ENCODE measurements at places on chromosomes 6 and 20.

DNA sequence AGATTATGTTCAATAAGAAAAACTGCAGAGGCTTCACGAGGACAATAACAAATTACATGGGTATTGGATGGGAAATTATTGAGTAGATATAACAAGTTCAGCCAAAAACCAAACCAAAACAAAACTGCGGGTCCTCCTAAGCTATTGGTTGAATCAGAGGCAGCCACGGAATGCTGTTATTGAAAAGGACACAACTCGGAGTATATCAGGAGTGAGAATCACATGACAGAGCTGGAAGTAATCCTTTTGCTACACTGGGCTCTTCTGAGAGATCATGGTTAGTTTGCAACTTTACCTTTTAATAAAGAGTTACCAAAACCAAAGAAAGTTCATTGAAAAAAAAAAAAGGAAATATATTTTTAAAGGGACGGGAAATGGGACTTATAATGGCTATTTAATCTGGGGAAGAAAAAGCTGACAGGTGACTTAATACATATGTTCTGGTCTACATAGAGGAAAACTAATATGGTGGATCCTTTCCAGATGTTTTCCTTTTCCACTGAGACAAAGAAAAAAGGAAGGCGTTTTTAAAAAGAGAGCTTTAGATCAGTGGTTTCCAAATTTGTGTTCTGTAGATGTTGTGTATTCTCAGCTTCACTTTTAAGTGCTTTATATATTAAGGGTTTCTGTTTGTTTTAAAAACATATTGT lies 6.9 kb upstream of the CITED2 start:
- no peak for DNase-seq

- DNase-seq = no peak
These were observed 229.1 kb downstream of the CBLN4 start for GRCh38 chr20:55776176-55776575.

- no peak for DNase-seq
These were observed 11.5 kb downstream of the DHX35 start for GRCh38 chr20:38973645-38974044.

- DNase-seq = peak; percentile 60
These were observed 16.1 kb upstream of the SLC17A3 start for GRCh38 chr6:25889877-25890853.

DNA sequence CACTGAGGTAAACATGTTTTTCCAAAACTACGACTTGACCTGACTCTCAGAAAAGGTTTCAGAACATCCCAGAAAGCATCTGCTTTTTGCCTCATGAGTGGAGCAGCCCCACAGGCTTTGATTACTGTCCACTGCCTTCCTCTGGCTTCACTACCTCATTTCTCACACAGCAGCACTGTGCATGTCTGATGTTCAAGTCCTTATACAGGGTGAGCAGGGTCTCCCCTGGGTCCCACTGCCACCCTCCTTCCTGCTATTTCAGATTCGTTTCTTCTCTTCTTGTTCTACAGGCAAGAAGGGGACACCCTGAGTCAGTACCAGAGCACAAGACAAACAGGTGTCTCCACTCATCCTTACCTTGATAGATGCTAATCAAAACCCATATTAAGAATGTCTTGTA lies 64.7 kb upstream of the NFATC2 start:
- DNase-seq = no peak

DNA sequence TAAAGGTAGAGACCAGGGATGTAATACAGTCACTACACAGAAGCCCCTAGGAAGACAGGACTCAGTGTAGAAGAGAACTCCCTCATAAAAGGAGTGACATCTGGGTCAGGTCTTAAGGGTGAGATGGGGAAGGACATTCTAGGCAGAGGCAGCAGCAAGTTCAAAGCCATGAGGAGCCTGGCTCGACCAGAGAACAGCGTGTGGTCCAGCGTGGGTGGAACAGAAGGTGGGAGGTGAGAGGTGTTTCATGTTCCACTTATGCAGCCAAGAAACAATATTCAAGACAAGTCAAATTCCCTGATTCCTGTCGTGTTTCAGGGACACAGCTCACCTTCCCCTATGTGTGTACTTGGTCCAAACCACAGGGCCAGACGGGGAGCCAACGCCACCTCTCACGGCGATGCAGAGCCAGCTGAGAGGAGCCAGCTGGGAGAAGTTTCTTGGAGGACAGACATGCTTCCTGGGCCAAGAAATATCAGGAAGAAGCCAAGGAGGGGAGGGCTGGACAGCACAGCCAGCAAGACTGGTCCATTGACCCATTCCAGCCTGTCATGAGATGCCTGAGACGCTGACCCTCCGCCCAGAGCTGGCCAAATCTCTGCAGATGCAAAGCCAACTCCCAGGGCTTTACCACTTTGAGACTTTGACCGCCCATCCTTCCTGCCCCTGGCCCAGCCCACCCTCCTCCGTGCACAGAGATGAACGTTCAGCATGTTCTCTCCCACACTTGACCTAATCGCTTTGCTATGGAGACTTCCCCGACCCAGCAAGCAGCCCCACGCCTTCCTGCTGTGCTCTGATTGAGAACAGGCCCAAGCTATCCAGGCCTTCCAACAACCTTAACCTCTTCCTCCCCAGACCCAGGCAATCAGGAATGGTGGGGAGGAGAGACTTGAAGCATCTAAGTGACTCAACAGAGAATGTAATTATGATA lies 113.8 kb downstream of the PRND start:
- no peak for DNase-seq

GRCh38 chr20:53592992-53593465 lies 610 bp downstream of the ZNF217 start:
- DNase-seq = no peak

DNA sequence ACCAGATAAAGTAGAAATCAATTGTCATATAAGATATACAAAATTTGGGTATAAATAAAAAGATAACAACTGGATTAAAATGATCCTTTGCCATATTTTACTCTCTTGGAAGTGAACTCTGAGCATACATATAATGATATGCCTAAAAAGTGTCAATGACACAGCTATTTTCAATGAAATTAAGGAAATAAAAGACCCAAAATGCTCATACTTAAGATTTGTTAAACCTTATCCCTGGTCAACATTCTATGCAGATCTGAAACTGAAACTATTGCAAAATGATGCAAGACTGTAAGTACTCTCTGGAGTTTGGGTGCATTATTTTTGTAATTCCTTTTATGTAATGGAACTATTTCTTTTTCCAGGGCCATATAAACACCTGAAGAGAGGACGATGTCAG lies 119.0 kb upstream of the SGK1 start:
- no peak for DNase-seq

GRCh38 chr20:63177785-63178445 lies 38.0 kb downstream of the YTHDF1 start:
- DNase-seq = no peak

DNA sequence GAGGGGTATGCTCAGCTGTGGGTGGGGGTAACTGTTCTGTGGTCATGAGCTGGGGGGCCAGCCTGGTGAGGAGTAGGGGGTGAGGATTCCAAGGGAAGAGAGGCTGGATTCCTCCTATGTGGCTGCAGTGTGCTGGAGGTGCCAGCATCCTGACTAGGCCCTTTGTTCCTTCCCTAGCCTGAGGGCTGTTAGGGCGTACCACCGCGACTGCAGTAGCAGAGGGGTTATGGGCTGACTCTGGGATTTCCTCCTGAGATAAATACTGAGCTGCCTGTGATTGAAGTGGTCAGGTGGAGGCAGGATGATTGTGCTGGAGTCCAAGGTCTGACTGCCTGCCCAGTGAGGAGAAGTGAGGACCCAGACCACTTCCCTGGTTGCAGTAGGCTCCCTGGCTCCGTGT lies 205.3 kb downstream of the ADGRG6 start:
- no peak for DNase-seq

DNA sequence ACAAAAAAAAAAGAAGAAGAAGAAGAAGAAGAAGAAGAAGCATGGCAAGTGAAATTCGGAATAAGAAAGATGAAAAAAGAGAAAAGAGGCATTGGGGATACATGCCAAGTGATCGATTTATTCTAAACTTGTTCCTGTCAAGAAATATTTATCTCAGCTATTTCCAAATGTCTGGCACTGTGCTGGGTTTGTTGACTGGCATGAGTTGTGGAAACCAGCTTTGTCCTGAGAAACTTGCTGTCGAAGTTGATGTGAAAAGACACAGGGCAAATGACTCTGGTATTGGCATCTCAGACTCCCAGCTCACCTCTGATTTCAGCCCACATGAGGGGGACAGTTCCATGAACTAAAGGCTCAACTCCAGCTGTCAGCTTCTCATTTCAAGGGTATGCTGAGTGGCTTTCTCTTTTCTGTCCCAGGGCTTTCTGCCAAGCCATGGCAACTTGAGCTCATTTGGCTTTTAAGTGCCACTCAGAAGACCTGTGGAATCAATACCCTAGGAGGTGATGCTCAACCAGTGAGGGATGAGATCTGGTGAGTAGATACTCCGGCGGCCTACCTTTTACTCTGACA lies 253.3 kb upstream of the JAG1 start:
- DNase-seq = peak; percentile 84

DNA sequence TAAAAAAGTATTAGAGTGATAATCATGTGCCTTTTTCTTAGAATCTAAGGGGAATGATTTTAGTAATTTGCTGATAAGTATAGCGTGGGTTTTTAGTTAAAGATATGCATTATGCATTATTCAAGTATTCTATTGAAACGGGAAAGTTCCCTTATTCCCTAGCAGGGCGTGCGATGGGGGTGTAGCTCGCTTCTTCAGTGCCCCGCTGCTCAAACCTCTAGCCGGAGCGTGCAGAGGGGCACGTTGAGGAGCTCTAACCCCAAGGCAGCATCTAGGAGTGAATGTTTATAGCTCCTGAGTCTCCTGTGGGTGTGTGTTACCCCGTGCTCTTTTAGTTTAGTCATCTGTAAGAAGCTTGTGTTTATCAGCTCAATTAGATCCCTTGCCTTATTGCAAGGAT lies 1339.5 kb upstream of the MAP3K7 start:
- no peak for DNase-seq

- no peak for DNase-seq
These were observed 83.5 kb downstream of the TRERF1 start for GRCh38 chr6:42368181-42368580.

DNA sequence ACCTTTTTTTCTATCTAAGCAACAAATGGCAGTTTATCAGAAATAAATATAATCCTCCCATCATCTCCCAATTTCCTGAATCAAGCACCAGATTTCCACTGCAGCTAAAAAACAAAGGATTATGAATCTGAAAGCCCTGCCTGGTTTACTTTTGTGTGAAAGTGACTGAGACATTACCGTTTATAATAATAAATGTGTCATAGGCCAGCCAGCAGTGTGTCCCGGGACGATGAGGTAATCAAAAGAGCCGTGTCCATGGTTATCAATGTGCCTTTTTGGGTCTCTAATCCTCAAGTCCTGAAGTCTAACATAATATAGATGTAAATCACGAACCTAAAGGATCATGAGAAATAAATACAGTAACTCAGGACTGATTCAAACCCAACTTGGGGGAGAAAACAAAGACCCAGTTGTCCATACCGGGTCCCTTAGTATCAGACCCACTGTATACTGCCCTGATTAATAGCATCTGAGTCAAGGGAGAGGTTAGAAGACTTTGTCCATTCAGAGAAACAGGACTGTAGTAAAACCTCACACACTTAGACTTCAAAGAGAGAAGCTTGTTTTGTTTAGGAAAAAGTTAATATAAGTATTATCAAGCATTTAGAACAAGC lies 149.1 kb downstream of the SASH1 start:
- DNase-seq = no peak

DNA sequence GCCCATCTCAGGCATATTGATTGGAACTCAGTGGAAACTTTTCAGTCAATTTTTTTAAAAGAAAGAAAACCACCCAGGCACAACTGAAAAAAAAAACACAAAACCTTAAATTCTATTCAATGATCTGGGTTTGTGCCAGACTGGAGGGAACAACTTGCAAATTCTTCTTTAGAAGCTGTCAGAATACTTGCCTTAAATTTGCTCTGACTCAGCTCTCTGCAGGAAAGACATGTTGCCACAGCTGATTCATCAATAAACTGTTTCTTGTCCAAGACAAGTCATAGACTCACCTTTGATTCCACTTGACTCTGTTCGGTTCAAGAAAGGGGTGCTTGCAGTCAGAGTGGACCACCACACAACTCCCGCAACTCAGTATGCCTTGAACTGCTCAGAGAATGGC lies 117.8 kb upstream of the F13A1 start:
- no peak for DNase-seq

- peak; percentile 35 for DNase-seq
These were observed 66.8 kb upstream of the MYL9 start for GRCh38 chr20:36474563-36474962.

DNA sequence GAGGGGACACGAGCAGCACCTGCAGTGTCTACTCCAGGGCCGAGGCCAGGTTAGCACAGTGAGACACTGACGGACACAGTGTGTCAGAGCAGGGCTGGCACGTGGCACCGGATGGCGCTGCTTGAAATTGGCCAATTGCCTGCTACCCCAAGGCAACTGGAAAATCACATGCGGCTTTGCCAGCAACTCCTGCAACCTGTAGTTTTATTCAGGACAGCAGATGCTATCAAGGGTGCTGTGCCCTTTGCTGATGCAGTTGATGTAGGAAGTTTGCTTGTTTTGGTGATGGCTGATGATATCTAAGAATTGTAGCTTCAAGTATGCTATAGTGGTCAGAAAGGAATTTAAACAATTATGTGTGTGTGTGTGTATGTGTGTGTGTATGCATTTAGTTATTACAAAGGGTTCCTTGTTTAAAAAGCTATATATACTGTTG lies 25.9 kb downstream of the RIN2 start:
- peak; percentile 35 for DNase-seq

GRCh38 chr6:48671505-48671904 lies 560.5 kb upstream of the PTCHD4 start:
- DNase-seq = no peak

- DNase-seq = no peak
These were observed 65.3 kb upstream of the KCNK16 start for GRCh38 chr6:39387785-39388184.

- DNase-seq = no peak
These were observed 32.6 kb upstream of the ZBP1 start for GRCh38 chr20:57652606-57653545.

- DNase-seq = no peak
These were observed 173.1 kb upstream of the ID4 start for GRCh38 chr6:19664050-19664449.

DNA sequence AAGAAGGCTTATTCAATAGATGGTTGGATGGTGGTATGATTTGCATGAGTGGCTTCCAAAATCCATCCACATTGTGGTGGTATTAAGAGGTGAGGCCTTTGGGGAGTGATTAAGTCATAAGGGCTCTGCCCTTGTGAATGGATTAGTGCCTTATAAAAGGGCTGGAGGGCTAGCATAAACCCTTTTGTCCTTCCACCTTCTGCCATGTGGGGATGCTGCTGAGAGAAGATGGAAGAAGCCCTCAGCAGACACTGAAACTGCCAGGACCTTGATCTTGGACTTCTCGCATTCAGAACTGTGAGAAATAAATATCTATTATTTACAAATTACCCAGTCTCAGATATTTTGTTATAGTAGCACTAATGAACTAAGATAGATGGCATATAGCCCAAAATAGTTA lies 27.8 kb upstream of the SRPK1 start:
- DNase-seq = no peak

GRCh38 chr20:38673261-38673660 lies 51.0 kb upstream of the SLC32A1 start:
- DNase-seq = no peak

GRCh38 chr6:17277256-17277655 lies 3.9 kb upstream of the RBM24 start:
- DNase-seq = no peak

Data from NCI-H345 (cell line).